ENCODE measurements at places on chromosomes 2 and 18.

GRCh38 chr2:47905386-47906156, 727 bp downstream of the FBXO11 start:
- peak; percentile 52 for DNase-seq

DNA sequence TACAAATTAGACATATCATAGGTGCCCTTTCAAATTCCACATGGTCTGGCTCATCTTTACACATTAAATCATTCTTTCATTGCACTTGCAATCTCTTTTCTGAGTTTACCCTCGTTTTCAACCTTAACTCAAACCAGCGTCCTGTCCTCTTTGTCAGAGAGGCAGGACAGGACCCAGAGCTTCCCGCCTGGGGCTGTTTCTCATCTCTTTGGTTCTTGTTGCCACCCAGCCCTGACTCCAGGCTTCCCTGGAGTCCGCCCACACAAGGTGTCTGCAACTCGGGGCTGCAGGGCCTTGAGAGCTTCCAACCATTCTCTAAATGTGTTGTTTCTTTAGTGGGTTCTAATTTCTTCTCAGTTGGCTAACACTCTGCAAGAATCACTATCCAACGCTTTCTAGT, 24.4 kb downstream of the RBMS1 start:
- DNase-seq: no peak

GRCh38 chr2:130729322-130730299, 741 bp downstream of the GPR148 start:
- no peak for DNase-seq

- no peak for DNase-seq
Observed at GRCh38 chr2:159009940-159010339, 41.5 kb downstream of the TANC1 start.

DNA sequence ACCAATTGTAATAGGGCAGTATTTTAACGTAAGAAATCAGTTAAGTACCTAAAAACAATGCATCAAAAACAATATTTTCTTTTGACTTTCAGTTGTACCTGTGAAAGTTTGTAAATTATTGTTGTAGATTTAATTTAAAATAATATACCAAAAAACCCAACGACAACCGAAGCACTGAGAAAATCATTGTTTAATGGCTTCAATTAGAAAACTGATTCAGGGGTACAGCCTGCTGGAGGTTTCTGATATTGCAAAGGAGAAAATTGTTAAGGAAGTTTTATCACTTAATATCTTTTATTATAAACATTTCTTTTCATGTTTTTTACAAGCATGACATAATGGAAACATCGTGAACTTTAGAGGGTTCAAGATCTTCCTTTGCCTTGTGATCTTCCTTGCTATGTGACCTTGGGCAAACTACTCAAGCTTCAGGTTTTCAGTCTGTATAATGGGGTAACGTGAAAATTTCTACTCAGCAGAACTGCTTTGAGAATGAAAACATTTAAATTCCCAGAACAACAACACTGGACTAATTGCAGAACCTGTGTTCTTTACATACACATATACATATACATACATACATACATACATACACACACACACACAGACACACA, 76.3 kb upstream of the GLS start:
- no peak for DNase-seq

DNA sequence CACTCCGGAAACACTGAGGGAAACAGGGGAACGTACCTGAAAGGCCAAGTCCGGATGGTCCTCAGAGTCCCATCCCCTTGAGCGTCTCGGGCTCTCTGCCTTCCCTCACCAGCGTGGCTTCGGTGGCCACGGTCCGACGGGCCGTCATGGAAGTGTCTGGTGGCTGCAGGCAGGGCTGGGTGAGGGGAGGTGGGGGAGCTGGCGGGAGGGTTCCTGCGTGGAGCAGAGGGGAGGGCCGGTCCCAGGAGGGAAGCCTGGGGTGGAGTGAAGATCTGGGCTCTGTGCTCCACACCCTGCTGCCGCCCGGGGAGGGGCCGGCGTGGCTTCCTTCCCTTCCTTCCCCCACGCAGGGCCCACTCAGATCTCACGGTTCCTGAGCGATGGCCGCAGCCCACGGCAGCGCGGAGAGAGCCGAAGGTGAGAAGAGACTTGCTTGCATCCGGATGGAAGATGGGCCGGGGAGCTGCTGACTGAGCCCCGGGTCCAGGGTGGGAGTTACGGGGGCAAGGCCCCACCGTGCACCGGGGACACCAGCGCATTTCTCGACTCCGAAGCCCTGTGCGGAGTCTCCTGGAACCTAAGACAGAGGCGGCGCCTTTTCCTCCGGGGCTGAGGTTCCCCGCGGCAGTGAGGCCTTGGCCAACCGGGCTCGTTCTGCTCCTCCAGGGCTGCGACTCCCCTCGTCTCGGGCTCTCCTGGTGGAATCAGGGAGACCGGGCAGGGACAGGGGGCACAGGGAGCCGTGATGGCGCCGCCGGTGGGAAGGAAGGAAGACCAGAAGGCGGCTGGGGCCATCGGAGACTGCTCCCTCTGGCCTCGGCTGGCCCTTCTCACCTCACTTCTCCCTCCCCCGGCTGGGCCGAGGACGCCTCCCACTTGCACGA, 49.1 kb downstream of the KCNF1 start:
- DNase-seq: no peak

DNA sequence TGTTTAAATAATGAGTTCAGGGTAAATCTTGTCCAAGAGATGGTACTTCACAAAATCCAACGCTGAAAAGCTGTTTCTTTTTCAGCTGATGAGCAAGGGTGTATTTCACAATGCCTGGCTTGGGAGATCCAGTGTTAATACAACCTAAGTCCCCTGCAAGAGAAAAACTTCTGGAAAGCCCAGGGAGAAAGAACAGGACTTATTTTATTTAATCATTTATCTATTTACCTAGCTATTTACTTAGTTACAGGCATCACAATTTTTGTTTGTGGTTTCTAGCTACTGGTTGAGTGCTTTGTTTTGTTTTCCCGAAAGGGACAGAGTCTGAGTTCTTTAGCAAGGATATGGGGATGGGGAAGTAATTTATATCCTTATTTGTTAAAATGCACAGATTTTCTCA, 598.2 kb upstream of the SYT4 start:
- no peak for DNase-seq

GRCh38 chr2:150705357-150705756, 217.9 kb upstream of the RND3 start:
- no peak for DNase-seq

Measured in activated CD4-positive, alpha-beta T cell treated with anti-CD3 and anti-CD28 coated beads, Interleukin-2, amount 50 U/mL, for 1 hour (primary cell).